ENCODE measurements at places on chromosomes 2 and 18.

GRCh38 chr18:78816114-78816513, 163.5 kb upstream of the SALL3 start:
- no peak for DNase-seq

DNA sequence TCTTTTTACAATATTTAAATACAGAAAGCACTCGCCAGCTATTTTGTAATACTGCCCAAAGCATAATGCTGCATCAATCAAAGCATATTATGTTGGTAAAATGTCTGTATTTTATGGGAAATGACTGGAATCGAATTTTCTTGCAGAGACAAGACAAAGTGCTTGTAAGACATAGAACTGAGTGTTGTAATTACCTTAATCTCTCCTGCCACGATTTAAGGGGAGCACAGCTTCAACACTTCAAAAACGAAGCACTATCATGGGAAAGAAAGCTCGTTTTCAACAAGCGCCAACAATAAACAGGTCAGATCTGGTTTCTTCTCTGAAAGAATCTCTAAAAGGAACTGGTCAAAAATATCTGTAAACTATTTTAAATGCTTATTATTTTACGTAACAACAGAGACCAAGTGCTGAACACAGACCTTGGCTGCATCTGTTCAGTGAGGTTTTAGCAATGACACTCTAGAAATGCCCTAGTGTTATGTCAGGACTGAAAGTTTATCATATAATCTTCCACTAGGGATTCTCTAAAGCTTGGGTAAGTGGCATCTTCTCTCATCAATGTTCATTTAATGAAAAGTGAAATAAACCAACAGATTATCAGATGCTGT, 19.0 kb downstream of the RND3 start:
- no peak for DNase-seq

GRCh38 chr2:40646642-40647041, 194.8 kb upstream of the SLC8A1 start:
- DNase-seq: no peak

- DNase-seq: no peak
Observed at GRCh38 chr2:170292415-170292814, 114.5 kb downstream of the MYO3B start.

DNA sequence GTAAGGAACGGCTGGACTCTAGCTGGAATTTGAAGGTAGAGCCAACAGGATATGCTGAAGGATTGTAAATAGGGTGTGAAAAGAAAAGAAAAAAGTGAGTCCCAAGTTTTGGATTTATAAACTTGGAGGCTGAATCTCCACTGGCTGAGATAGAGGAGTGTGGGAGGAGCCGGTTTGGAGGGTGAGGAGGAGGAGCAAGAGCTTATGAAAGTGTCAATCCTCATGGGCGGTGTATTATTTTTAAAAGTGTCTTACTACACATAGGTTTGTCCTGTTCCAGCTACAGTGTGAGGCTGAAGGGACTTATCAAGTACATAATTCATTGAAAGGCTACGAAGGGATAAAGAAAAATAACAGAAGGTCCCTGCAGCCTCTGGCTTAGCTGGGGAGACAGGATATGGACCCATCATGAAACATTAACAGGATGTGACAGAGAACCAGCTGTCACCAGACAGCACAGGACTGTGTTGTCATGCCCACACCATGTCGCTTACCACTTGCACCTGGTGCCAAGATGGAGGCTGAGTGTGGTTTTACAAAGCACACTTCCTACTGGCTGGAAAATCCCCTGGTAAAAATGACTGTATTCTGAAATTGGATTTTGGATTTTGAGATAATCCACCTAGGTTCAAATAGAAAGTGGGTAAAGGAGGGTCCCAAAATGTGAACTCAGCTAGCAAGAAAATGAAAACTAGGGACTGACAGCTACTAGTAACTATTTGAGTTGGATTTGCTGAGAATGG, 2.5 kb upstream of the MREG start:
- DNase-seq: peak; percentile 72

DNA sequence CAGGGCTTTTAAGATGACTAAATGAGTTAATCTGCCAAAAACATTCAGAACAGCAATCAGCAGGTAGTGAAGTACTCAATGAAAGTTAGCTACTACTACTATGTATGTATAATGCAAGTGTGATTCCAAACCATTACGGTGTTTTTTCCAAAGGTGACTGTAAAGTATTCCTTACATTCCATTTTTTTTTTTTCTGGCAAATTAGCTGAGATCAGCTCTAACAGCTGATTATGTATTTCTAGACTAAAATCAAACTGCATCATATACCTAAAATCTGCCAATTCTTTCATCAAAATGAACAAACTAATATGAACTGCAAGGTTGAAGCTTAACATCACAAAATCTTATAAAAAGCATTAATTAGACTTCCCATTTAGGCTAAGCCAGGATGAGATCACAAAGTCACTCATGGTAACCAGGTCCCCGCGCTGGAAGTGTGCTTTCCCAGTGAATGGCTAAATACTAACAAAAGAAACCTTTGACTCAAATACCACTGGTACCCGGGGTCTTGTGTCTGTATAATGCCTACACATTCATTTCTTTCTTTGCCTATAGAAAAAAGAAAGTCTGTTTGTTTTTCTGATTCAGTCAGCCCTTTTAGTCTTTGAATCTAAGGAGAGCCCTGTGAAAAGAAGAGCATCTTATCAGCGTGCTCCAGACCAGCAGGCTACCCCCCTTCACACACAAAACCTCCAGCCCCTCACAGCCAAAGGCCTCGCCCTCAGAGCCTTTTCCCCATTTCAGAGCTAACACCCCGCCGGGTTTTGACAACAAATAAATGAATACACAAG, 88.3 kb downstream of the RBMS1 start:
- DNase-seq: no peak

DNA sequence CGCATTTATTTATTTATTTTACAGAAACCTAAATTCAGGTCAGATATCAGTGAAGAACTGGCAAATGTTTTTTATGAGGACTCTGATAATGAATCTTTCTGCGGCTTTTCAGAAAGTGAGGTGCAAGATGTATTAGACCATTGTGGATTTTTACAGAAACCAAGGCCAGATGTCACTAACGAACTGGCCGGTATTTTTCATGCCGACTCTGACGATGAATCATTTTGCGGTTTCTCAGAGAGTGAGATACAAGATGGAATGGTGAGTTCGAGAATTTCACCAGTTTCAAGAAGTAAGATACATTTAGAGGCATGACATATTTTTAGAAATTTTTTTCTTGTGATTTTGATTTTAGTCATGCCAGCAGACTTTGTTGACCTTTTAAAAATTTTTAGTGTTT, 4.6 kb downstream of the CDCA7 start:
- peak; percentile 22 for DNase-seq

GRCh38 chr18:62954366-62954765, 239.0 kb downstream of the PHLPP1 start:
- no peak for DNase-seq

DNA sequence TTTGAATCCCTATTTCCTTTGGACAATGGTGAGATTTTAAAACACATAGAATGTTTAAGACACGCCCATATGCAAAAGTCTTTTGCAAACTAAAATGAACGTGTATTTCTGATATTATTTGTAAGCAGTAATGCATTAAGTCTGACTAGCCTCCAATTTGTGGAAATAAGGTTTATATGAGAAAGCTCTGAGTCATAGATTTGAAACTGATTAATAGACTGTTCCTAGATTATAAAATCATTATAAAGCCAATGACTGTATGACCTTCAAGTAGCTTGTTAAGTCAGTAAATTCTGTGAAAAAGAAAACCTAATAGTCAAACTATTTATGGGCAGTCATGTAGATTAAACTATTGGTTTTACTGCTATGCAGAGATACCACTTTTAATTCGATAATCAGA, 12.8 kb upstream of the EFEMP1 start:
- no peak for DNase-seq

DNA sequence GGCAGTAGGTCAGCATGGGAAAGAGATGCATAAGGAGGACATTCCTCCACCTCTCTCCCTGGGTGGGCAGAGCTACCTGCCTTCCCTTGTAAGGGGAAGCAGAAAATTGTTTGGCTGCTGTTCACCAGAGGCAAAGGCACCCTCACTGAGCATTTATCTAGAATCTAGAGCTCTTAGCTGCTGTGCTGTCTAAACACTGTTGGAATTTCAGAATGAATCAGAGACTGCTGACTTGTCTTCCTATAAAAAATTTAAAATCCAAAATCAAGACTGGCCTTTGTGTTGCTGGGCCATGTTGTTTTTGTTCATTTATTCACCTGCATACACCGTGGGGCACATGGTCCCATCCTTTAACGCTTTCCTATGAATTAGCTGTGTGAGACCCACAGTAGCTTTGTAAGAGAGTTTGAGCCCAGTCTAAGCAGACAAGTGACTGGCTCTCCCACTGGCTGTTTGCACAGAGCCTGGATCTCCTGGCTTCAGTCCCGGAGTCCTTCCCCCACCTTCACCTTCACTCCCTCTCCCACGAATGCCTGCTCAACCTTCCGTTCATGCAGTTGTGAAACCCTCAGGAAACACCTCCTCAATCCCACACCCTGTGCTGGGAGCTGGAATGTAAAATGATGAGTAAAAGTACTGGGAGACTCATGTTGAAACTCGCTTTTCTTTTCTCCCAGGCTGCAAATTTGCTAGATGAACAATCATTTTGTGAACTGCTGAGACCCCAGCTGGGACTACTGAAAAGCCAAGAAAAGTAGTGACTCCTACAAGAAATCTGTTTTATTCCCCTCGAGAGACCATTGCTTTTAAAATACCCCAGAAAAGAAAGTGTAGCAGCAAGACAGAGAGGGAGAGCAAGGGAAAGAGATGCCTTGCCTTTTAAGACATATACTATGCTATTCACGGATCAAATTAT, 76.2 kb downstream of the FAM168B start:
- DNase-seq: no peak

GRCh38 chr18:76992226-76993084, 140.1 kb downstream of the MBP start:
- no peak for DNase-seq

GRCh38 chr2:69798909-69799526, 30.4 kb upstream of the GMCL1 start:
- no peak for DNase-seq

GRCh38 chr2:83782122-83782521, 677.0 kb downstream of the SUCLG1 start:
- no peak for DNase-seq

DNA sequence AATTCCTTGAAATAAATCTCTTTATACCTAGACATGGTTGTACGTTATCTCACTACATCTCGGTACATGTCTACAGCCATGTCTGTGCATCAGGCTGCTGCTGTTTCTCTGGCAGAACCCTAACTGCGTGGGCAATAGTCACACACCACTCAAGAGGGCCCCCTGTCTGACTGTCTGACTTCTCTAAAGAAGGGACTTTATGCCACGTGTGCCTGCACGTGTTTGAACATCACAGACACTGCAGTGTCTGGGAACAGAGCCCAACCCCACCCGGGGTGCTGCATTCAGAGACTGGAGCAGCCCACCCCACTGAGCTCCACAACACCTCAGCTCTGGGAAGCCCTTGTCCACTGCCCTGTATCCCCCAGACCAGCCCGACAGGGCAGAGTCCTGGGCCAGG, 55.0 kb downstream of the KIF1A start:
- DNase-seq: no peak

DNA sequence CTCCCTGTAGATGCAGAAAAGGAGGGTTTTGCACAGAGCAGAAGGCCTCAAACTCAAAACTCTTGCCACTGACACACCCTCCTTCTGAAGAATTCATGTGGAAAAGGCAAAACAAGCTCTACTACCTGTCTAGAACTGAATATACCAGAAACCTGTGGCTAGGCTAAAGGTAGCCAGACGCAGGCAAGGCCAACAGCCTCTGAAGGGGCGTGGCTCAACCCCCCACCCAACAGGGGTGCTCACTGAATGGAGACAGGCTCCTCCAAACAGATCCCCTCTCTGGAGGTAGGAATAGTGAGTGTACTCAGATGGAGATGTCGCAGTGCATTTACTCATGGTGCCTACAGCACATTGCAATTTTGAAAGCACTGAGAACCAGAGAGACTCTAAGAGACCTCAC, 3.0 kb upstream of the STK17B start:
- no peak for DNase-seq

- no peak for DNase-seq
Observed at GRCh38 chr2:104880076-104880475, 26.2 kb downstream of the POU3F3 start.

DNA sequence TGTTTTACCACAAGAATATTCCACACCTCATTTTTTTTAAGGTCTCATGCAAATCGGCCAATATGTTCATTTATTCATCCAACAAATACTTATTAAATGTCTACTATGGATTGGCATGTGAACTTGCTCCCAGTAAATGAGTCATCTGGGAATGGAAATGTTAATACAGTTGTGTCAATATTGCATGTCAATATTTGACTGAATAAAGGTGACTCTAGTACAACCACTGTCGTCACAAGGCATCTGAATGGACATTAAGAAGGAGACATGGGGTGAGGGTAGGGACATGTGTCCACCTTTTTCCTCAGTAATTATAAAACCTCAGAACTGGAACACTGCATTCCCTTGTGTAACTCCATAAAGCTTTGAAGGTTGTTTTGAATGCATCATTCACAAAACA, 365.4 kb downstream of the ADCYAP1 start:
- DNase-seq: no peak

GRCh38 chr2:42905341-42906110, 113.1 kb upstream of the HAAO start:
- no peak for DNase-seq

- no peak for DNase-seq
Observed at GRCh38 chr2:188869550-188869949, 104.6 kb upstream of the COL3A1 start.

- DNase-seq: no peak
Observed at GRCh38 chr2:121558329-121558728, 27.6 kb downstream of the RNU4ATAC start.

GRCh38 chr2:226831266-226831665, 4.6 kb upstream of the RHBDD1 start:
- no peak for DNase-seq

DNA sequence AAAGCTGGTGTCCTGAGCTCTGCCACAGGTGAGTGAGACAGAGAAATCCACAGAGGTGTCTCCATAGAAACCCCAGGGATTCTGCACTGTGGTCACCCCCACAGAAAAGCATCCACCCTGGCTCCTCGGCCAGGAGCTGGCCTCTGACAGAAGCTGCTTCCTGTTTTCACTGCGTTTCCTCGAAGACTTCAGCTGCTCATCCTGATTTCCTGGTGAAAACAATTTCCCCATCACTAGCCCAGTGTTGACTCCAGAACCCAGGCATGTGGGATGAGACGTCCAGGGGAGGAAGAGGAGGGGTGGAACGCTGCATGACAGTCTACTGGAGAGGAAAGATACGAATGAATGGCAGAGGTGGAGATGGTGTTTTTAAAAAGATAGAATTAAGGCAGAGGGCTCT, 60.3 kb upstream of the GPR45 start:
- no peak for DNase-seq

DNA sequence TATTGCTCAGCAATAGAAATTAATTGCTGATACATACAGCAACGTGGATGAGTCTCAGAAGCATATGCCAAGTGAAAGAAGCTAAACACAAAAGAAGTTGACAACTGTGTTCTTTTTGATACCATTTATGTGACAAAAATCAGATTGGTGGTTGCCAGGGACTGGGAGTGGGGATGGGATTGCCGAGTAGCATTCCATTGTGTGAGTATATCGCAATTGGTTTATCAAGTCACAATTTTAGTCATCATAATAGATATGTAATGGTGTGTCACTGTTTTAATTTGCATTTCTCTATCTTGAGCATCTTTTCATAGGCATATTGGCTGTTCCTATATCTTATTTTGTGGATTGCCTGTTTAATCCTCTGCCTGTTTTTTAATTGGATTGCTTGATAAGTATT, 20.9 kb downstream of the STRADB start:
- DNase-seq: no peak

- no peak for DNase-seq
Observed at GRCh38 chr2:136108463-136108862, 9.5 kb downstream of the CXCR4 start.
